Non-pigmented ciliary epithelial cell (primary cell): ENCODE measurements at places on chromosomes 7 and 10.

DNA sequence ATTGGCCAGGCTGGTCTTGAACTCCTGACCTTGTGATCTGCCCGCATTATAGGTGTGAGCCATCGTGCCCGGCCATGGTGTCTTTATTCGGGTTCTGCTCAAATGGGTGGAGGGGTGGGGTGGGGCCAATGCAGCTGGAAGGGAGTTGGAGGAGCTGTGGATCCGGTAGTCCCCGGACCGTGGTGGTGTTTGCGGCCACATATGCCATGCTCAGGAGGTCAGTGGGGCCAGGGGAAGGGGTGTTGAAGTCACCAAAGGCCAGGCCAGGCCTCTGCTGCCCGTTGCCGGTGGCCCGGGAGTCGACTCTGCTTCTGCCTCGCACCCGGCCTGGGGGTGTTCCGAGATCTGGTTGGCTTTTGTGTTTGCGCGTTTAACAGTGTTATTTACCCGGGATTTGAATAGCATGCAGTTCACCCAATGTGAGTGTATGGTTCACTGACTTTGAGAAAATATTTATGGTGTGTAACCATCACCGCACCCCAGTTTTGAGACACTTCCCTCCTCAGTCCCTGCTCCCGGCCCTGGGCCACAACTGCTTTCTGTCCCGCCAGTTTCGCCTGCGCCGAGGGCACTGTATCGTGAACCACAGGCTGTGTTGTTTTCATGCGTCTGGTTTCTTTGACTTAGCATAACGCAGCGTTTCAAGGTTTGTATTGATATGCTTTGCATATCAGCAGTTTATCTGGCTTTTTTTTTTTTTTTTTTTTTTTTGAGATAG lies 10.7 kb downstream of the INPP5A start:
- DNase-seq, result no peak

- DNase-seq, result no peak
Measured at GRCh38 chr7:99000196-99000903, 122.0 kb downstream of the TRRAP start.

GRCh38 chr7:127807829-127808228 lies 155.8 kb downstream of the SND1 start:
- no peak for DNase-seq

- no peak for DNase-seq
Measured at GRCh38 chr7:50605059-50605458, 39.9 kb upstream of the DDC start.
